Stimulated activated CD4-positive, alpha-beta T cell treated with anti-CD3 and anti-CD28 coated beads, TNF-alpha, amount 100 ng/mL, for 4 hours (primary cell): ENCODE measurements at places on chromosomes 3 and 15.

- DNase-seq, result no peak
Observed at GRCh38 chr15:79128556-79128955, 38.0 kb upstream of the RASGRF1 start.

- no peak for DNase-seq
Observed at GRCh38 chr15:77608774-77609173, 23.9 kb downstream of the LINGO1 start.

DNA sequence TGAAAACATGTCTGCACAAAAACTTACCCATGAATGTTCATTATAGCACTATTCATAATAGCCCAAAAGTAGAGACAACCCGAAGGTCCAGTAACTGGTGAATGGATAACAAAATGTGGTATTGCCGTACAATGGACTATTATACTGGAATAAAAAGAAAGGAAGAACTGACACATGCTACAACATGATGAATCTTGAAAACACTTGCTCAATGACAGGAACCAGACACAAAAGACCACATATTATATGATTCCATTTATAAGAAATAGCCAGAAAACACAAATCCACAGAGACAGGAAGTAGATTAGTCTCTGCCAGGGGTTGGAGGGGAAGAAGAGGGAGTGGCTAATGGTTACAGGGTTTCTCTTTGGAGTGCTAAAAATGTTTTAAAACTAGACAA, 18.3 kb downstream of the SHC4 start:
- DNase-seq, result no peak

DNA sequence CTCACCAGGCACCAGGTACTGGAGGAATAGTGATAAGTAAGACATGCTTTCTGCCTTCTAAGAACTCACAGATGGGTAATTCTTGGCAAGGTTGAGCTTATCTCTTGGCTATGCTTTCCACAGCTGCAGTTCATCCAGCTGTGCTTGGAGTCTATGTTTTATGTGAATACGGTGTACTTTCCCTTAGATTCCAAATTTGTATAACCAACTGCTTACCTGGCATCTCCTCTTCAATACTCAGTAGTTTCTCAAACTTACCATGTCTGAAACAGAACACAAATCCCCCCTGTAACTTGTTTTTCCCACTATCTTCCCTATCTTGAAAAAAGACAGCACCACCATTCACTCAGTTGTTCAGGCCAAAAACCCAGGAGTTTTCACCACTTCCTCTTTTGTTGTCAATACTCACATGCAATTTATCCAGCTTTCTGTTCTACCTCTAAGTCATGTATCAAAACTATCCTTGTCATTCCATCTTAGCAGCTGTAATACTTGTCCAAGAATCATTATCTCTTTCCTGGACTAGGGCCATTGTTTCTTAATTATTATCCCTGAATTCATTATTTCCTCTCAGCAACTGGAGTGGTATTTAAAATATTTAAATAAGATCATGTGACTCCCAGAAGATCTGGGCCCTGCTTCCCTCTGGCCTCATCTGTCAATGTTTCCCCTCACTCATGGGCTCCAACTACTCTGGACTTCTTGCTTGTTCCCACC, 32.6 kb downstream of the COL6A5 start:
- no peak for DNase-seq

DNA sequence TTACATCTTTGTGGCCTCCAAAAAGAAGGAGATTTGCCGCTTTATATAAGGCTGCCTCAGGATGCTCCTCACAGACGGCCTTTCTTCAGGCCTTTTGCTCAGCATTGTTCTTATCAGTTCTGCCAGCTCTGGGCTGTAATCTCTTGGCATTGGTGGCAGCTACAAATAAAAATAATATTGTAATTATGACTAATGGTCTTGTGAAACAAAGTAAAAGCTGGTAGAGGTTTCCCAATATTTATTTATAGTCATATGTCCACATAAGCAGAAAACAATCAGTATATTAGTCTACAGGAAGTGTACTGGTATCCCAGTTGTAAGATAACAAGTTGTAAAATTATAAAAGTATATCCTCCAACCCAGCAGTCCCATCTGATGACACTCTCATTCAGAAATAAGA, 7.3 kb downstream of the NEK4 start:
- no peak for DNase-seq

- no peak for DNase-seq
Observed at GRCh38 chr3:128254967-128255366, 101.7 kb downstream of the EEFSEC start.
